Stimulated activated CD8-positive, alpha-beta memory T cell treated with anti-CD3 and anti-CD28 coated beads, Interleukin-2, amount 100 ng/mL, for 48 hours (primary cell): ENCODE measurements at places on chromosomes 7 and 10.

DNA sequence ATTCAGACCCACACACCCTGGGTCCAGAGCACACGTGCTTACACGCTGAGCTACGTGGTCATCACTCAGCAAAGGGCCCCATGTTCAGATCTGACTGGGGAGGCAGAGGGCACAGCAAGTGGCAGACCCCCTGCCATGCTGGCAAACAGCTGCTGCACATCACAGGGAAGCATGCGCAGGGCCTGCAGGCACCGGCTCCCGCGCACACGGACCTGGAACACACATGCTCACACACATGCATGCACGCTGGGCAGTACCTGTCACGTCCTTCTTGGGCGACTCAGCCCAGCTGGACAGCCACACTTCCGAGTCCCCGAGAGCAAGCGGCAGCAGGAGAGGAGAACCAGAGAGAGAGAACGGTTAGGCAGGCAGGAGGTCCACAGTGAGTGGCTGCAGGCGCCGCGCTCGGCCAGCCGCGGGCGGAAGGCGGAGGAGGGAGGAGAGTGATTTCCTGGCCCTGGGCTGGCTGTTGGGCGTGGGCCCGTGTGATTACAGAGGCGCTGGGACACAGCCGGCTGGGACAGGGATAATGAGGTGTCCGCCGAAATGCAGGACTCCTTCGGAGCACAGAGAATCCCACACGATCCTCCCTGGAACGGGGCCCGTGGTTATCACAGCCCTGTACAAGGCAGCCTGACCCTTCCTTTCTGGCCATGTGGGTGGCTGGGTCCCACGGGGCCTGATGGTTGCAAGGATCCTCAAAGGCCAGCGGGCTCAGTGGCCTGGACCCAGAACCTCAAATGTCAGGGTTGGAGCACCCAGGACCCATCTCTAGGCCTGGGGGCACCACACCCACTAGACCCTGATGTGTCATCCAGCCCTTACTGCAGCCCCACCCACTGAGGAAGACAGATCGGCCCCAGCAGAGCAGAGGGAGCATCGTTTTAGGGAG, 175.1 kb downstream of the NEURL1 start:
- DNase-seq: no peak

DNA sequence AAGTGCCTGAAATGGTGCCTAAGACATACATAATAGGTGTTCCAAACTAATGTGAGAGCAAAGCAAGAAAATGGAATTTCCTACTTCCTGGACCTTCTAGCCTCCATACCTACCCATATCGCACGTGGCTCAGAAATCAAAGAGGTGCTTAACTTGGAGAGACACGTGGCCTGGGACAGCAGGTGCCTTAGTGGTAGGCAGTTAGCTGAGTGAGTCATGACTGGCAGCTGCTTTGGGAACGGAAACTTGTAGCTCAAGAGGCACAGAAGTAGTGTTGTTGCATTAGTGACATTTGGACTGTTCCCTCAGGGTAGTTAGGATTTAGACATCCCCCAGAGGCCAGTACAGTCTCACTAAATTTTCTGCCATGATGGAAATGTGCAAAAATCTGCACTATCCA, 12.0 kb upstream of the BMPER start:
- DNase-seq: no peak

- no peak for DNase-seq
Measured at GRCh38 chr7:140263277-140263676, 86.5 kb upstream of the KDM7A start.

DNA sequence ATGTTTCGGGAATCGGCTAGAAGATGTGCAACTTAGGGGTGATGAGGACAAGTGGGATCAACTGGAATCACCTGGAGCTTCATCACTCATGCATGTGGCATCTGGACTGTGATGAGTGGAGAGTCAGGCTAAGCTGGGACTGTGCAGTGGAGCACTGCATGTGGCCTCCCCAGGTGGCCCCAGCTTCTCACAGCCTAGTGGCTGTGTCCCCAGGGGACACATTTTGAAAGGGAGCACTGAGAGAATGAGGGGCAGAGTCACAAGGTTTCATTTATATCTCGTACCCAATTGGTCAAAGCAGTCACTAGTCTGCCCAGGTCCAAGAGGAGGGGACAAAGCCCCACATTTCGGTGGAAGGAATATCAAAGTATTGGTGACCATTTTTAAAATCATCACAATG, 54.8 kb upstream of the TCF7L2 start:
- no peak for DNase-seq

DNA sequence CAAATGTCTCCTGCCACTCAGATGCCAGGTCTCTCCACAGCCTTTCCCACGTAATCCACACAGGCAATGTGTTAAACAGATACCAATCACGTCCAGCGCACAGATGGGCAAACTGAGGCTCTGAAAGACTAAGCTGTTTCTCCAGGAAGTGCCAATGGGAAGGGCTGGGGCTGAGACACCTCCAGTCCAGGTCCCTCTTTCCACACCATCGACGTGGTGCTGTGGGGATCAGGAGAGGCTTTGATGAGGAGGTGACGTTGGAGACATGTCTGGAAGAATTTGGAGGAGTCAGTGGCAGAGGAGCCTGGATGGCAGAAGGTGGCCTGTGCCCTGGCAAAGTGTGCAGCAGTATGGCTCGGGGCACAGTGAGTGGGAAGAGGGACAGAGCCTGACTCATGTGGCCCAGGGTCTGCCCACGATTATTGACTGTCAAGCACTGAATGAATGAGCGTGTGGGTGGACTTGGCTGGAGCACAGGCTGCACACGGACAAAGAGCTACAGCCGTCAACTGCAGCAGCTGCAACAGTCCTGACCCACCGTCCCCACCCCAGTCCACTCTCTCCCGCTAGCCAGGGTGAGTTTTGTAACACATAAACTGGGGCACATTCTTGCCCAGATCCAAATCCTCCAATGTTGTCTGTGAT, 40.8 kb upstream of the HSPA12A start:
- no peak for DNase-seq
